ENCODE measurements at places on chromosomes 1 and 21.

DNA sequence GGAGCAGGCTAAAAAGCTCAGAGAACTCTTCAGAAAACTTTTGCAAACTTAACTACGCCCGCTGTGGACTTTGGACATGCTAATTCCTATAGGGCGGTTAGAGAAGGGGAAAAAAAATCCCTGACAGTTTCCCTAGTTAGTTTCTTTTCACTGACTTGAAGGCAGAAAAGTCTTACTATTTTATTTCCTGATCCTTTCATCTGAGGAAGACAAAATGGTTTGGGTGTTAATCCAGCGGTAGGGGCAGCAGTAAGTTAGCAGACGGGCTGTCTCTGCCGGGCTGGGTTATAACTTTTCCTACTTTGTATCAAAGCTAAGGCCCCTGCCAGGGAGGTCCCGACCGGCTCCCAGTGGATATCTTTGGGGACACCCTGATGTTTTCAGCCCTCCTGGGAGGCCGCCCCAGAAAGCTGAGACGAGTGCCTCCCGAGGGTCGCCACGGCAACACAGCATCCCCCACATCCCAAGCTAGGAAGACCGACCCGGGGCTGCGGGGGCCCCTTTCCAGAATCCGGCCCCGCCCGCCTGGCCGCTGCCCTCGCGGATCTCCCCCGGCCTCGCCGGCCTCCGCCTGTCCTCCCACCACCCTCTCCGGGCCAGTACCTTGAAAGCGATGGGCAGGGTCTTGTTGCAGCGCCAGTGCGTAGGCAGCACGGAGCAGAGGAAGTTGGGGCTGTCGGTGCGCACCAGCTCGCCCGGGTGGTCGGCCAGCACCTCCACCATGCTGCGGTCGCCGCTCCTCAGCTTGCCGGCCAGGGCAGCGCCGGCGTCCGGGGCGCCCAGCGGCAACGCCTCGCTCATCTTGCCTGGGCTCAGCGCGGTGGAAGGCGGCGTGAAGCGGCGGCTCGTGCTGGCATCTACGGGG, 162.6 kb downstream of the RUNX1 start:
- DNase-seq: no peak

- no peak for DNase-seq
Measured at GRCh38 chr1:117164209-117164608, 42.7 kb upstream of the TRIM45 start.

DNA sequence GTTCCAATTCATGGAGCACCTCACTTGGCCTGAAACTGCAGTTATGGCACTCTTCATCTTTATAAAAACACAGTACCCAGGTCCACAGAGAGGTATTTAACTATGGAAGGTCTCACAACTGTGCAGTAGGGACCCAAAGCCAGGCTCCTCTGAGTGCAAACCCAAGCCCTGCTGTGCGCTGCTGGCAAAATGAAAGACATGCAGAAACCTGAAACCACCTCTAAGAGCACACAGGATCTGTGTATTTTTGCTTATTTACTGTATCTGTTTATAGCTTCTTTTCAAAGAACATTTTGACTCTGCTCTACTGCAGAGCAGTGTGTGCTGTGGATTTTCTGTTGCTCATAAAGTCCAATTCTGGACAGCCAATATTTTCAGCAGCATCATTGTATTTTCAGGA, 166.6 kb downstream of the DSCAM start:
- DNase-seq: no peak

DNA sequence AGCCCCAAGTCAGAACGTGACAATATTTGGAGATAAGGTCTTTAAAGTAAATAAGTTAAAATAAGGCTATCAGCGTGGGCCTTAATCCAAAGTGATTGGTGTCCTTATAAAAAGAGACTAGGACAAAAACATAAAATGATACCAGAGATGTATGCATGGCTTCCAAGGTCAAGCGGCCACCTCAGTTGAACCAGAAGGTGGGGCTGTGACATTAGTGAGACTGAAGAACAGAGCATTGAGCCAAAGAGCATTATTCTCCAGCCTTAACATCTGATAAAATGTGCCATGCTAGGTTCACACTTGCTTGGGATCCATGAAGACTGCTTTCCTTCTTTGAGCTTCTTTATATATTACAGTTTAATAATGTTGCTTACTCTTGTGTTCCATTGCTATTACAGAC, 554.6 kb downstream of the PLA2G4A start:
- DNase-seq: no peak

- DNase-seq: no peak
Measured at GRCh38 chr1:13832536-13832935, 132.5 kb downstream of the PRDM2 start.

All from fibroblast of skin of right quadriceps (primary cell).